ENCODE measurements at places on chromosomes 4 and X.

- peak; percentile 38 for DNase-seq
These were observed 48.3 kb downstream of the AMELX start for GRCh38 chrX:11341274-11342201.

GRCh38 chrX:19272452-19272851, 71.3 kb upstream of the PDHA1 start:
- DNase-seq, result no peak

- DNase-seq, result peak; percentile 4
These were observed 27.5 kb downstream of the PCYT1B start for GRCh38 chrX:24619647-24620046.

- DNase-seq, result no peak
These were observed 109.1 kb downstream of the ANAPC4 start for GRCh38 chr4:25486171-25486570.

DNA sequence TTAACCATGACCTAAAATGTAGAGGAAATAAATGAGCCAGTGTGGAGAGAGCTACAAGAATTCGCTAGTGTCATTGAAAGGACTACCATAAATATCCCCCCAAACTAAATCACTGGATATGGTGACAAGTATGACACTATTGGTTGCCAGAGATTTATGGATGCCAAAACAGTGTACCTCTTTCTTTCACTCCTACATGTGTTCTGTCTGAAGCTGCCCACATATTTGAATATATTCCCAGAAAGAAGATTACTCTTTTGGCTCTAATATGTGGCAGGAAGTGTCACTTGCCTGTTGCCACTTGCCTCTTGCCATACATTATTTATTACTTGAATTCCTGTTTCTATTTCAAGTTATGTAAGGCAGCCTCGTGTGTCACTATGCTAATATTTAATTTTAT, 1573.6 kb downstream of the TECRL start:
- no peak for DNase-seq

- no peak for DNase-seq
These were observed 59.2 kb downstream of the GPR143 start for GRCh38 chrX:9706421-9706820.

- DNase-seq, result no peak
These were observed 21.4 kb upstream of the NOX1 start for GRCh38 chrX:100895365-100896075.

GRCh38 chrX:134603806-134604700, 54.2 kb downstream of the PLAC1 start:
- no peak for DNase-seq
